ENCODE measurements at places on chromosomes 7 and 10.

DNA sequence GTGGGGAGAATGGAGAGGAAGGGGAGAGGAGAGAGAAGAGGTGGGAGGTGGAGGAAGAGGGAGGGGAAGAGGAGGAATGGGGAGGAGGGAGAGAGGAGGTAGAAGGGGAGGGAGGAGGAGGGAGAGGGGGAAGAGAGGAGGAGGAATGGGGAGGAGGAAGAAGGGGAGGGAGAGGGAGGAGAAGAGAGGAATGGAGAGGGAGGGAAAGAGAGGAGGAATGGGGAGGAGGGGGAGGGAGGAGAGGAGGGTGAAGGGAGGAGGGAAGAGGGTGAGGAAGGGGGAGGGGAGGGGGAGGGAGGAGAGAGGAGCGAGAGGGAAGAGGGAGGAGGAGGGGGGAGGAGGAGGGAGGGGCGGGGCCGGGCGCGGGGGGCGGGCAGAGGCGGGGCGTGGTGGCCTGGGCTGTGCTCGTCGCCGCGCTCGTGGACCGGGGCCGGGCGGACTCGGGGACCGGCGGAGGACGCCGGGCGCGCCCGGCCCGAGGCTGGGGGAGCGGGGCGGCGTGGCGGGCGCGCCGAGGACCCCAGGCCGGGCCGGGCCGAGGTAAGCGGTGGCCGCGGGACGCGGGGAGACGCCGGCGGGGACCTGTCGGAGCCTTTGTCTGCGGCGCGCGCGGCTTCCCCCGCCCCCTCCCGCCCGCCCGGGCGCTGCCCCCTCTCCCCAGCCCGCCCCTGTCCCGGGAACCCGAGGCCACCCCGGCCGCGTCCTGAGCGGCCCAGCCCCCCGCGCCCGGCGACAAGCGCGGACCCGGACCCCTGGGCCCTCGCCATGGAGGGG lies at the start of gene SLC29A4:
TSS of gene SLC29A4 (plus strand) at position 401 of the 774 bp plus-strand sequence. CDS start 4,874 bp downstream, outside the sequence.
- no peak for DNase-seq

GRCh38 chr7:137923380-137923779 lies 76.6 kb upstream of the DGKI start:
- no peak for DNase-seq

DNA sequence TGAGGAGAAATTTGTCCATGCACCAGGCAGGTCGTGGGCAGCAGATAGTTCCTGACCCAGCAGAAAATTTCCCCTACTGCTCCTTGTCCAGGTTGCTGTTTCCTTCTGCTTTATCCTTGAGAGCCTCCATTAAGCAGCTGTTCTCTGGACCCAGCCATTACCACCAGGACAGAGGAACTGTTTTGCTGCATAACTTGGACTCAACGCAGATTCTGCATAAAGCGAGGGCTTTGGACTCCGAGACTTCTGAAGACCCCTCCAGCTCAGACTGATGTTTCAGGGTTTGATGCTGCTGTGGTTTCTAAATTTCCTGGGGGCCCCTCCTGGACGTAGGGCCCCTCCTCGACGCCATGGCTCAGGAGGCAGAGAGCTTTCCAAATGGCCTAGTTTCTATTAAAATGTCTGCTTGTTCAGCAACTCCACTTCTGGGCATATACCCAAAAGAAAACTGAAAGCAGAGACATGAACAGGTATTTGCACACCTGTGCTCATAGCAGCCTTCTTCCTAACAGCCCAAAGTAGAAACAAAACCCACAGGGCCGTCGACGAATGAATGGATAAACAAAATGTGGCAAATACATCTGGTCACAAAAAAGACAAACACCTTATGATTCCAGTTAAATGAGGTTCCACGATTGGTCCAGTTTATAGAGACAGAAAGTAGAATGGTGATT lies 28.3 kb upstream of the LMTK2 start:
- no peak for DNase-seq

DNA sequence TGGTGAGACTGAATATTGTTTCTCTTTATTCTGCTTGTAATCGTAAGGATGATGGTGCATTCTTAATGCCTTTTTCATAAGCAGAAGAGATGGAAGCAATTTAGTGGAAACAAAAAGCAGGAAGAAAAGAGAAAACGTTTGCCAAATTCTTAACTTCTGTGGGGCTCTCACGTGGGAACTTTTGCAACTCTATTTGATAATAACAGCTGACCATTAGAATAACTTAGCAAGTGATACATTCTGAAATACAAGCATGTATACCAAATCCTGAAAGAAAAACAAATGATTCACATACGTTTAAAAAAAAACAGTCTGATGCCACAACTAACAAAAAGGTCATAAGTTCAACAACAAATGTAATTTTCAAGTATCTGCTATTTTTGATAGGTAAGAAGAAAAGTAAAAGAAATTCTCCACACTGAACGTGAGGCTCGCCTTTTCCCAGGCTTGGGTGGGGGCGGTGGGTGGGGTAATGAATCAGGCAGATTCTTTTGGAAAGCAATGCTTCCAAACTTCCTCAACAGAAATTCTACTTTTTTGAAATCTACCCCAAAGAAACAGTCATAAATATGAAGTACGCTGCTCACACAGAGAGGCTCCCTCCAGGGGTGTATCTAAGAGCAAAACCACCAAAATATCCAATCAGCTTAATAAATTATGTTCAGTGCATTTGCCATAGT lies 446.2 kb upstream of the MGMT start:
- DNase-seq = no peak

DNA sequence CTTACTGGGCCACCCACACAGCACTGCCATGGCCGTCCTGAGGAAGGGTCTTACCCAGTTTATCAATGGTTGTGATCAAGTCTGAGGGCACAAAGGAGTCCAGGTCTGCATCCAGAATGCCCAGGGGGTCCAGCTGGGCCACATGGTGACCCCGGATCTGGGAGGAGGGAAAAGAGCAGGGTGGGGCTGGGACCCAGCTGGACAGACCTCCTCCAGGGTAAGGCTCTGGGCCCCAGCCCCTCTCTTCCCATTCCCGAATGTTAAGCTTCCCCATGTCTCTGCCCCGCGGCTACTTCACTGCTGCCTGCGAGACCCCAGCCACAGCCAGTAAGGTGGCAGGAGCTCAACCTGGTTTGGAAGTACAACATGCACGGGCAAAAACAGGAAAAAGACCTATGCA lies 9.5 kb downstream of the OGDHL start:
- DNase-seq = no peak

- no peak for DNase-seq
Observed at GRCh38 chr7:135728136-135728669, at the start of gene SLC13A4. Gene SLC13A4 (minus strand): TSS chr7:135728186. CDS start chr7:135727496, 690 bp downstream.

DNA sequence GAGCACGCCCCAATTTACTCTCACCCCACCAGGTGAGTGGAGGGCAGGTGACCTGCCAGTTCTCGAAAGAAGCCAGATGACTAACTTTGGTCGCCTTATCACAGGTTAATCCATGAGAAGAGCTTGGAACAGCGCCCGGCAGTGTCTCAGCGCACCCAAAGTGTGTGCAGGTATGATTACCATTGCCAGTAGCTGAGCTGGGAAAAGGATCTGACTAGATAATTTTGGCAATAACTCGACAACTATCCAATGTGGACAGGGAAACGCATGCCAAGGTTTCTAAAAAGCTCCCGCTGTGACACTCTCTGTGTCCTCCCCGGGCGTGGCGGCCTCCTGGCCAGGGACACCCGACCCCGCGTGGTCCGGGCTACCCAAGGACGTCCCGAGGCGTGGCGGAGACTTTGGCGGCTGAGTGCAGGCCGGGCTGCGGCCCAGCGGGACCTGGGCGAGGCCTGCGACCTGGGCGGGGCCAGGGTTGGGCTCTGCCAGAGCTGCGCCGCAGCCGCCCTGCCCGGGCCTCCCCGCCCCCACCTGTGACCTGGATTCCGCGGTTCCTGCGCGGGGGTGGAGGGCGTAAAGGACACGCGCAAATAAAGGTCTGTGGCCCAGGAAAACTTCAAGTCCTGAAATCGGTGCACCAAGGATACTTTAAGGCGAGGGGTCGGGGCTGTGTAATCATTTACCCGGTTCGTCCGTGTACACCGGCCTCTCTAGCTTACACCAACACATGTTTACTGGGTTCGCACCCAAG lies 13.7 kb upstream of the WAPL start:
- DNase-seq = no peak

- no peak for DNase-seq
Observed at GRCh38 chr7:70134029-70134770, 535.9 kb downstream of the AUTS2 start.

DNA sequence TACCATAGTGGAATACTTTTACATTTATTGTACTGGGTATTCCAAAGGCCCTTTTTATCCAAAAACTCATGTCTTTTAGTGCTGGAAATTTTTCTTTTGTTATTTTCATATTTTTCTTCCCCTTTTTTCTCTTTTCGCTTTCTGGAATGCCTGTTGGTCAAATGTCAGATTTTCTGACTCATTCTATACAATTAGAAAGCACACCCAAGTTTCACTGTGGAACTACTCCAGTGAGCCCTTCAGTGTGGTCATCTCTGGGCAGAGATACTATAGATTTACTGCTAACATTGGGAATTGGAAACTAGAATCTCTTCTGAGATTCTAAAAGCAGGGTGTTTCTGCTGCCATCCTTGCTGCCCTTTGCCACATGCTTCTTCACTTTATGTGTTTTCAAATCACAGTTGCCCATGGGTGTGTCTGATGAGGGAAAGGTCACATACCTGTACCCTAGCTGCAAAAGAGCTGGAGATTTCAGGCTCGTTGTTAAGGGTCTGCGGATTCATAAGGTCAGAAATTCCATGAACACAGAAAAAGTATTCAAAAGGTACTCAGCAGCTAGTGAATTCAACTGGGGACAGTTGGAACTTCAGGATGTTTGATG lies 5.6 kb upstream of the WASL start:
- no peak for DNase-seq

DNA sequence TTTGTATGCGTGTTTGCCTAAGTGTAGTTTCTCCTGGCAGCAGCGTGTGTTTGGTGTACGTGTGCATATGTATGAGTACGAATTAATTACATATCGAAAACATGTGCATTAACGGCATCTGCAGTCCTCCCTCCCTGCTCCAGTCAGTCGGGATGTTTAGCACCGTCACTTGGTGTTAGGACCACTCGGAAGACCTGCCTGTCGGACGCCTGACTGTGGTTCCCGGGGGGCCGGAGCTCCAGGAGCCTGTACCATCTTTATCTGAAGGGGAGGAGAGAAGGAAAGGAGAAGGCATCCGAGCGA lies 1.1 kb upstream of the CNTNAP2 start:
- no peak for DNase-seq

DNA sequence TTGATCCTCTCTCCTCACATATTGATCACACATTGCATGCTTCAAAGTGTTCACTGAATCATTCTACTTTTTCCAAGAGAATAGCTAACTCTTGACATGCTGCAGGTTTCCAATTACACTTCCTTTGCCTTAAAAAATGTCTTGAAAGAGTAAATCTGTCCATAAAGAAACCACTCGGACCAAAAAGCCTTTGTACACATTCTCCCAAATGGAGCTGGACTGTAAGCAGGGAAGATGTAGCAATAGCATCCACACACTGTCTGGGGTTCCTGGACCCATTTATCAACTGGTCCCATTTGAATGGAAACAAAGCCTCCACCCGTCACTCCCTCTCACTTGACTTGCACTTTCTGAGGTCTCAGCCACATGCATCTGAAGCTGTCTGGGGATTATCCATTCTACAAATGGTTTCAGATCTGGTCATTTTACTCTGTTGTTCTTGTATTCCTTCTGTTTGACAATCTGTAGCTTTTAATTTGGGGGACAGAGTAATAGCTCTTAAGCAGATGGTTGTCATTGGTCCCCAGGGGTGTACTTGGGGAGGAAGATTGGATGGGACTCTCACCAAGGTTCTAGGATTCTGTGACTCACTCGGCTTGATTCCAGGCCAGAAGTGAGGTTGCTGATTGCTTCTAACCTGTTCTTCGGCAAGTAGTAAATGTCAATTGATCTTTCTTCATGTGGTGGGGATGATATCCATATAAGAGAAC lies 203.5 kb downstream of the HIBADH start:
- DNase-seq = no peak

GRCh38 chr10:99766302-99766681 lies 16.1 kb upstream of the ABCC2 start:
- DNase-seq = no peak

DNA sequence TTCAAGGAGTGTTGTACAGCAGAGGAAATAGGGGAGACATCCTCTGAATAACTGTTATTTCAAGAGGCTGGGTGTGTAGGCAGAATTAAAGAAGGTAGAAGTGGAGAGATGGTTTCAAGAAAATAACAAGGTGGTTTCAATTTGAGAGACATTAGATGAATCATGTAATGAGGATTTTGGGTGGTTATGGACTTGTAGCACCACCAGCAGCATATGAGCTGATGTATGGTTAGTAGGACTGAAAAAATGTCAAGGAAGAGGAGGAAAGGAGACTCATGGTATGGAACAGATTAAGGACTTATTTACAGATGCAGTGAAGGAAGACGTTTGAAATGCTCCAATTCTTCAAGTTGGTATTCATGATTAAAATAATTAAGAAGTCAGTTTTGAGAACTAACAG lies 166.2 kb downstream of the EXOC4 start:
- no peak for DNase-seq

- DNase-seq = no peak
Observed at GRCh38 chr10:18341055-18341454, 200.8 kb downstream of the CACNB2 start.

DNA sequence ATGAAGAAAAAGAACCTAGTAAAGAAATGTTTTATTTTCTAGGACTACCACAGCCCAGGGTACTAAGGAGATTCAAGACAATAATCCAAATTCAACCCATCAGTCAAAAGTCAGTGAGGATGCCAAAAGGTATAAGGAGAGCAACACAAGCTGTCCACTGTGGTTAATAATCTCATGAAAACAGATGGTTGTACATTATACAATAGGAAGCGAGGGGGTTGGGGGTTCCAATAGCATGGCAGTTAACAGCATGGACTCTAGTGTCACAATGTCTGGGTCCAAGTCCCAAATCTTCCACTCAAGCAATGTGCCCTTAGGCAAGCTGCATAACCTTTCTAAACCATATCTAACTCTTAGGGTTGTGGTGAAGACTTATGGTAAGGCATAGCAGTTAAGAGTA lies 35.1 kb downstream of the BRAF start:
- no peak for DNase-seq

DNA sequence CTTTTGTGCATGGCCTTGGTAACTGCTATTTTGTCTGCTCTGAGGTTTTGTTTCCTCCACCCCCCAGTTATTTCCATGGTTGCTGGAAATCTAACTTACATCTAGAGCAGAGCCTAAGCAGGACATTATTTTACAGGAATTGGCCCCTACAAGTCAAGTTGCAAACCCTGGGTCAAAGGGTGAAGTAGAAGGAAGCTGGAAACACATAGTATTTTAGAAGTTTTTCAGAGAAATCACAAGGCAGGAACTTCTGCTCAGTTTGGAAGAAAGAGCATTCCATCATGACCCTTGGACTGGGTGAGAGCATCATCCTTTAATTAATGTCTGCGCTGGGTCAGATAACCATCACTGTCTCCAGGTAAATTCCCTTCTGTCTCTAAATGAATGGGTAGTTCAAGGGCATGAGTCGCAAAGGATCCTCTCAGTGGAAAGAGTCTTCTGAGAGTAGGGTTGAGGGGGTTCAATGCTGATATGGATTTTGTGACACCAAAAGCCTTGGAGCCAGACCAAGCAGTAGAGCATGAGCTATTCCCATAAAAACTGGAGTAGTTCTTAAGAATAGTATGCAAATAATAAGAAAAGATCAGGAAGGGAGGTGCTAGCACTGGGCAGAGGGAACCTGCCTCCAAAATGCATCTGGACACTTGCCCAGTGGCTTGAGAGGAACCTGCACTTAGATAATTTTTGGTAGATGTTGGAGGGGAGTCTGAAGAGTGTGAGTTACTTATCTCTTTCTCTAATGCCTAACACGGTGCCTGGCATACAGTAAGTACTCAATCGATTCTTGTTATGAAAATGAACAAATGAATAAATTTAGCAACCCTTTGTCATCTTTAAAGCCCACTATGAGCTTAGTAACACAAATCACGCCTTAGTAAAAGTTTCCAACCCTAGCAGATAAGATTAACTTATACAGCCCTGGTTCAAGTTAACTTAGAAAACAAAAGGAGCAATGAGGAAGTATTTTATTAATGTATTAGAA lies 160.6 kb upstream of the ADO start:
- DNase-seq = no peak

Measured in thoracic aorta (tissue), 2 donors.